ENCODE measurements at places on chromosomes 2 and 18.

GRCh38 chr2:99971326-99971900 is 171.0 kb downstream of the AFF3 start:
- no peaks in the 10 kb centered on the region for H3K36me3 ChIP-seq
- H3K4me3 ChIP-seq, result no peak overlapping the region
- no peaks in the 10 kb centered on the region for H3K4me1 ChIP-seq
- H3K27ac ChIP-seq, result no peak overlapping the region
- DNase-seq, result no peak

DNA sequence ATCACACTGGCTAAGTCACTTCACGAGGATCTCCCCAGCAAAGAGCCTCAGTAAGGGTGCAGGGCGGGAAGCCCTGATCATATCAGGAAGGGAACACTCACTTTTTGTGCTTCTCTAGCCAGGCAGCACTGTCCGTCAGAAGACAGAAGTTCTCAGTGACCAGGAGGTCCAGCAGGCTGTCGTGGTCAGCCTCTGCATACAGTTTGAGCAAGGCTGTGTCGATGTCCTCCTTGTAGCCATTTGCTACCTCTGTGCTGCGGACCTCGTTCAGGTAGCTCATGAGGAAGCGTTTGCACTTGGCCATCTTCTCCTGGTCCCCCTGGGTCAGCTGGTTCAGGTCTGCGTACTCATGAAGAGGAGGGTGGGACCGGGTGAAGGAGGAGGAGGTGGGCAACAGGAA is 38.7 kb downstream of the GPR45 start:
- no peak overlapping the region for H3K27ac ChIP-seq
- H3K4me1 ChIP-seq, result no peaks in the 10 kb centered on the region
- peaks cover 91% of the 10 kb centered on the region for H3K36me3 ChIP-seq
- no peak for DNase-seq
- H3K27me3 ChIP-seq, result no peaks in the 10 kb centered on the region

DNA sequence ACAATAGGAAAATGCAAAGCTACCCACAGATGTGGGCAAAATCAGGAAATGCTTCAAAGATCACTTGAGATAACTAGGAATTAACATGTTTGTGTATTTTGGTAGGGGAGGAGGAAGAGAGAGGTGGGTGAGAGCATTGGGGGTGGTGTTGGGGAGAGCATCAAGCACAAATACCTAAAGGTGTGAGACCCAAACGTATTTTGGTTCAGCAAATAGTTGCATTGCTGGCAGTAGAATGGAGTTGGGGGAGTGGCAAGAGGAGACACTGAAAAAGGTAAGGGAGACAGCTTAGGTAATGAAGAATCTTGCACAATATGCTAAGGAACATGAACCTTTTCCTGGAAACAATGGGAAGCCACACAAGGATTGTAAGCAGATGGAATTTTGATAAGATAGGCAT is 1.5 kb upstream of the PELI1 start:
- no peaks in the 10 kb centered on the region for H3K36me3 ChIP-seq
- peaks cover 28% of the 10 kb centered on the region for H3K4me1 ChIP-seq
- no peak for DNase-seq
- H3K27ac ChIP-seq, result no peak overlapping the region
- no peak overlapping the region for H3K4me3 ChIP-seq

DNA sequence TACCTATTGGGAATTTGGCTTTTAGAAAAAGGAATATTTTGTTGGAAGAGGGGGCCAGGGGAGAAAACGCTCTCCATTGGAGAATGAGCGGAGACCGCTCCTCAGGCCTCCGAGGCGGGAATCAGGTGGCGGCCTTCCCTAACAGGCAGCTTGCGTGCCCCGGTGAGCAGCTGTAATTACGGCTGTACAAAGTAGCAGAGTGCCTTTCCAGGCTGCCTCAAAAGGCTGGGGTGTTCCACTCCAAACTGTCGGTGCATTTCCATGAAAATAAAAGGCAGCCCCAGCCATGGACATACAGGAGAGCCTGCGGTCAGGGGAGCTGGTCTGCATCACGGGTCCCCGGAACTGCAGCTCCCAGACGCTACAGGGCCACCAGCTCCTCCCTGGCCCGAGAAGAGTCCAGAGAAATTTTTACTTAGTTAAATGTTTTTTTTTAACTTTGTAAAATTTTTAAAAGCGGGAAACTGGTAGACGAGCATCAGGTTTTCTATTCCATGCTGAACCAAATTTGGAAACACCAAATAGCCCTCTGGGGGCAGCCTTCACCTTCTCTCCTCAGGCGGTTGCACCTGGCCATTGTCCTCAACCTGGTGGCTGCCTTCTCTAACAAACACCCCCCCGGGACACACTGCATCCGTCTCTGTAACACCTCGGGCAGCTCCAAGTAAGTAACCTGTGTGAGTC is 209.3 kb upstream of the SALL3 start:
- peaks cover 78% of the 10 kb centered on the region for H3K27me3 ChIP-seq
- no peak overlapping the region for H3K27ac ChIP-seq
- no peaks in the 10 kb centered on the region for H3K4me1 ChIP-seq
- H3K4me3 ChIP-seq, result no peak overlapping the region
- DNase-seq, result no peak
- no peaks in the 10 kb centered on the region for H3K36me3 ChIP-seq

- no peak for DNase-seq
- no peaks in the 10 kb centered on the region for H3K27me3 ChIP-seq
- peaks cover 13% of the 10 kb centered on the region for H3K4me1 ChIP-seq
- H3K36me3 ChIP-seq, result no peaks in the 10 kb centered on the region
Measured at GRCh38 chr2:100606332-100606725, 43.5 kb downstream of the PDCL3 start.

- H3K36me3 ChIP-seq, result no peaks in the 10 kb centered on the region
- no peak for DNase-seq
- H3K4me3 ChIP-seq, result no peak overlapping the region
- peaks cover 3% of the 10 kb centered on the region for H3K4me1 ChIP-seq
- H3K27me3 ChIP-seq, result no peaks in the 10 kb centered on the region
- H3K27ac ChIP-seq, result no peak overlapping the region
Measured at GRCh38 chr2:230160112-230160660, 59.6 kb downstream of the SP110 start.

- no peak overlapping the region for H3K27ac ChIP-seq
- H3K4me1 ChIP-seq, result peaks cover 5% of the 10 kb centered on the region
- H3K4me3 ChIP-seq, result no peak overlapping the region
- no peaks in the 10 kb centered on the region for H3K27me3 ChIP-seq
- DNase-seq, result no peak
Measured at GRCh38 chr18:58507880-58508279, 121.0 kb downstream of the ALPK2 start.

DNA sequence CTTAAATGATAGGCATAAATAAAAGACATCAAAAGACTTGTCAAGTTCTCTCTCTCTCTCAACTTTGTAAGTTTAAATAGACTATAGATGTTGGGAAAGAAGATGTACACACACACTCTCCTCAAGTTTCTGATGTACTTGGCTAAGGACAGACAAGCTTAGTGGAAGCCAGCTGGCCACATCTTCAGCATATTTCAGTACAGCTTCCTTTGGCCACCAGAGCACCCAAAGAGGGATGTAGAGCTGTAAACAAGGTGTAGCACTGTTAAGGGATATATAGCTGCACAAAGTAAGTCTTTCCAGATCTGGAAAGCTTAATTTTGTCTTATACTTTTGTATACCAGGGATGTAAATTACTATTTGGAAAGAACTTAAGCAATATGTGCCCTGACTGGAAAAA is 64.3 kb upstream of the MSTN start:
- no peak for DNase-seq
- H3K27ac ChIP-seq, result no peak overlapping the region
- no peaks in the 10 kb centered on the region for H3K36me3 ChIP-seq
- no peak overlapping the region for H3K4me3 ChIP-seq
- H3K27me3 ChIP-seq, result no peaks in the 10 kb centered on the region
- H3K4me1 ChIP-seq, result no peaks in the 10 kb centered on the region

DNA sequence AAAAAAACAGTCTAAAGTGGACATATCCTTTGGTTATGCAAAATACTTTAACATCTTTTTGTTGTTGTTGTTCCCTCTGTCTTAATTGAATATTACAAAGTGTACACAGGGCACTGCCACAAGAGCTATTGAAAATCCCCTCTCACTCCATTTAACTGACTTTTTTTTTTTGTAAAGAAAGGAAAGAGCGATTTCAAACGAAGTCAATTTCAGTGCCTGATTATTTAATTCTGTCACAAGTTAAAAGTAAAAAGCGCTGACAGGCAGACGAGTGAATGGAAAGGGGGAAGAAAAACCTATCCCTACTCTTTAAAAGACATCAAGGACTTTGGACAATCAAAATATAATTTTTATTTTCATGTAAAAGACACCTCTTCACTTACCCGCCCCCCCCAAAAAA is 1.9 kb downstream of the FIGN start:
- H3K27ac ChIP-seq, result peak overlapping the region; percentile 96
- H3K4me1 ChIP-seq, result peaks cover 47% of the 10 kb centered on the region
- H3K27me3 ChIP-seq, result peaks cover 13% of the 10 kb centered on the region
- no peaks in the 10 kb centered on the region for H3K36me3 ChIP-seq
- DNase-seq, result no peak

DNA sequence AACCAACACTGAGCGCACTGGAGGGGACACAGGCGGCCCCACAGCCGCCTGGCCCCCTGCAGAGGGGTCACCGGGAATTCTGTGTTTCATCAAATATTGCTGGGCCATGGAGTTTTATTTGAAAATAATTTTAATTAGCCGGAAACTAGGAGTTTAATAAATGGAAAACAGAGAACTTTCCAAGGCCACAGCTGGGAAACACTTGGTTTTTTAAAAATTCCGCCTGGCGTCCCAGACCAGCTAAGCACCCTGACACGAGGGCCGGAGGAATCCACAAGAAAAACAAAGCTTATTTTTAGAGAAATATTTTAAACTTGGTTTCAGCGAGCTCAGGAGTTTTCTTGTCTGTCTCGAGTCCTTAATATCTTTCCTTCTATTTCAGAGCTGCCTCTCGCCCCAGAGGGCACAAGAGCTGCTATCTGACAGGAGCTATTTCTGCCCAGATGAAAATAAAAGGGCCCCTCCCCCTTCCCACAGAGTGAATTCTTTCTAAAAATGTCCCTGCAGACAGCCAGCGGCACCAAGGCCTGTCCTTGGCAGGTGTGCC is 8.2 kb downstream of the ZFP36L2 start:
- H3K36me3 ChIP-seq, result peaks cover 13% of the 10 kb centered on the region
- no peak for DNase-seq
- H3K27ac ChIP-seq, result peak overlapping the region; percentile 99
- H3K4me1 ChIP-seq, result peaks cover 80% of the 10 kb centered on the region
- peak overlapping the region; percentile 94 for H3K4me3 ChIP-seq

DNA sequence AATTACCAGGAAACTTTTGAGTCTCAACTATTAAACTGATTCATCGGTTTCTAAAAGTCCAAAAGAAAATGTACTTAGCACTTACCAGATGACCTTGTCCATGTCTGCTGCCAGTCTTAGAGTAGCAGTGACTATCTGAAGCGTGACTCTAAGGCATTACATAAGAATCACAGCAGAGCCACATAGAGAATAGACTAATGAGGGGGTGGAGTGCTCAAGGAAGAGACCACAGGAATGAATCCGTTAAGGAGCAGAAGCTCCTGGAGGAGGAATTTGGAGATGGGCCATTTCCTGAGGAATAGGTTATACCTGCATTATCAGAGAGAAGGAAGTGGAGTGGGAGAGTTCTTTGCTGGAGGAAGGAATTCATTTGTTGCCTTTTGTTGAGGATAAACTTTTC is 116.0 kb downstream of the MAP3K20 start:
- no peak for DNase-seq
- no peaks in the 10 kb centered on the region for H3K27me3 ChIP-seq
- H3K4me3 ChIP-seq, result no peak overlapping the region
- H3K27ac ChIP-seq, result peak overlapping the region; percentile 86
- H3K36me3 ChIP-seq, result peaks cover 29% of the 10 kb centered on the region

DNA sequence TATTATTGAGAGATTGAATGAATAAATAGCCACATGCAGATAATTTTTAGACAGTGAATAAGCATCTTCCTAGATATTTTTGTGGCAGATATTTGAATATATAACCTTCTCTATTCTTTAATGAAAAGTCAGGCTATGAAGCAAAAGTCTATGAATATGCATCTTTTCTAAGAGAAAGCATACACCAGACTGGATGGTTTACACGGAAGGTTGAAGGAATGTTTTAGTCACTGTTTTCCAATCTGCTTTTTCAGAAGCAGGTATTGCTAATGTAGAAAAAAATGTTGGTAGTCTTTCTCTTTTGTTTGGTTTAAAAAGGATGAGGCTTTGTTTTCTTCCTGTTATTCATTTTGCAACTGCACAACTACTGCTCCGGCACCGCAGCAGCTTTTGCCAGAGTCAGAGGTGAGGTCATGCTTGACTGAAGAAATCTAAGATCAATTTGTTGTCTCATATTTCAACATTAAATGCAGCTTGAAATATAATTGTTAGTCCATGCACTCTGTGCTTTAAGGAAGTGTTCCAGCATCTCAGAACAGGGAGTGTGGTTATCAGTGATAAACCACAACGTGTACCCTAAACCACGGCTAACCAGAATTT is 1540.8 kb upstream of the PIK3C3 start:
- no peak overlapping the region for H3K27ac ChIP-seq
- no peaks in the 10 kb centered on the region for H3K4me1 ChIP-seq
- no peaks in the 10 kb centered on the region for H3K36me3 ChIP-seq
- H3K4me3 ChIP-seq, result no peak overlapping the region
- H3K27me3 ChIP-seq, result no peaks in the 10 kb centered on the region

- peaks cover 39% of the 10 kb centered on the region for H3K27me3 ChIP-seq
- peaks cover 10% of the 10 kb centered on the region for H3K4me1 ChIP-seq
Measured at GRCh38 chr2:205913668-205914067, 172.3 kb downstream of the INO80D start.

GRCh38 chr2:26850000-26850431 is 2.1 kb downstream of the DPYSL5 start:
- DNase-seq, result no peak
- peak overlapping the region; percentile 61 for H3K4me3 ChIP-seq
- H3K36me3 ChIP-seq, result no peaks in the 10 kb centered on the region

- no peaks in the 10 kb centered on the region for H3K36me3 ChIP-seq
- H3K27me3 ChIP-seq, result peaks cover 8% of the 10 kb centered on the region
- no peak overlapping the region for H3K4me3 ChIP-seq
- DNase-seq, result no peak
- no peak overlapping the region for H3K27ac ChIP-seq
Measured at GRCh38 chr18:289026-289425, 21.2 kb upstream of the THOC1 start.

- H3K4me3 ChIP-seq, result no peak overlapping the region
- H3K27ac ChIP-seq, result no peak overlapping the region
- H3K36me3 ChIP-seq, result no peaks in the 10 kb centered on the region
- no peak for DNase-seq
- no peaks in the 10 kb centered on the region for H3K27me3 ChIP-seq
- no peaks in the 10 kb centered on the region for H3K4me1 ChIP-seq
Measured at GRCh38 chr2:52558265-52558664, 1209.3 kb upstream of the CHAC2 start.

GRCh38 chr2:9770308-9771100 is 72.8 kb upstream of the TAF1B start:
- peaks cover 52% of the 10 kb centered on the region for H3K4me1 ChIP-seq
- no peaks in the 10 kb centered on the region for H3K36me3 ChIP-seq
- peak overlapping the region; percentile 4 for H3K4me3 ChIP-seq
- H3K27me3 ChIP-seq, result no peaks in the 10 kb centered on the region

All from left ventricle myocardium inferior (tissue), 1 donor.